ENCODE measurements at places on chromosomes 1 and 21. TPM values are rescaled to one million over a fixed set of nuclear protein-coding genes. Genes with fewer than 3 reads are reported as not detected.

Gene SLC22A15
- 2.5 TPM for total RNA-seq

Gene TRIM67
- under 0.01 TPM for total RNA-seq

Gene INSRR
- total RNA-seq: not detected

Gene PLEKHN1
- 0.17 TPM for total RNA-seq

Gene CHAF1B
- 1.6 TPM for total RNA-seq

Gene COL11A1
- not detected for total RNA-seq

Gene NOC2L
- total RNA-seq: 35.3 TPM

Gene SPATA17
- 0.45 TPM for total RNA-seq

Gene ZNF593OS
- not detected for total RNA-seq

Measured in esophagus muscularis mucosa (tissue), 4 donors.